ENCODE measurements at places on chromosomes 16 and 17.

DNA sequence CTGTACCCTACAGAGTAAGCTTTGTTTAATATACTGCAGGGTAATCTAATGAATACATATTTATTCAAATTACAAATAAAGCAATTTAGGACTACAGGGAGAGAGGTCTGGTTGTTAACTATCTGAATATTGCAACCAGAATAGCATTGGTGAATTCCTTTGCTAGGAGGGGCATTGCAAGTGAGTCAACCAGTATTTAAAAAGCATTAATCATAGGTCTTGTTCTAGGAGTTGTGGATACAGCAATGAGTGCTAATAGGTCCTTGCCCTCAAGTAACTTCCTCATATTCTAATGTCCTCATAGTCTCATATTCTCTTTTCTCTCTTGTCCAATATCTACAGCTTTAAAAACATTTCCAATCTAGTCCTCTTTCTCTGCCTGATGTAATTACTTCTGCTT, 531.4 kb downstream of the CDH11 start:
- DNase-seq = peak; percentile 16

DNA sequence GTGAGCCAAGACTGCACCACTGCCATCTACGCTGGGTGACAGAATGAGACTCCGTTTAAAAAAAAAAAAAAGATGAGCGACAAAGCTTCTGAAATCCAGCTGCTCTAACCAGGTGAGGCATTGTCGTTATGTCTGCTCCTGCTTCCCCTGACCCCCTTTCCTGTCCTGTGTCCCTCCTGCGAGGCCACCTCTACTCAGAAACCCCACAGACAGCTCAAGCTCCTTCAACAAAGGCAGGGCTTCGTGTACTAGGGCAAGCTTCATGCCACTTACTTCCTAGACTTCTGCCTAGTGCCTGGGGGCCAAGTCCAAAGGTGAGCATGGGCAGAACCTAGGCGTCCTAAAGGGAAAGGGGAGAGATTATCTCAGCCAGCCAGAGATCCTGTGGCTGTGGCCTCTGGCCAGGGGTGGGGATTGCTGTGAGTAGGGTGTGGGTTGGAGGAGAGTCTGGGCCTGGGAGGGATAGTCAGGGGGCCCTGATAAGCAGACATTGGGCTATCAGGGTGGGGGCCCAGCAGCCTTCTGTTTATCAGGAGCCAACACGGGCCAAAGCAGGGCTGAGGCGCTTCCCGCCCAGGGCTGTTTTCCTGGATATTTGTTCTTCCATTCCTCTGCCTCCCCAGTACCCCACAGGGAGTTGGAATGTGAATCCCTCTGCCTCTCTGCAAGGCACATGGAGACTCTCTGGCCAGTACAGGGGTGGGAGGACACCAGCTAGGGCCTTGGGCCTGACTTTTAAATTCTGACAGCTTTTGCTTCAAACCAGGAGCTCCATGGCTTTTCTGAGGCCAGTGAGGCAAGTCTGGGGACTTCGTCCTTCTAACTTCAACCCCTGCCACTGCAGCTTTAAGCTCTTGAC, 10.4 kb downstream of the ERAL1 start:
- DNase-seq = no peak

DNA sequence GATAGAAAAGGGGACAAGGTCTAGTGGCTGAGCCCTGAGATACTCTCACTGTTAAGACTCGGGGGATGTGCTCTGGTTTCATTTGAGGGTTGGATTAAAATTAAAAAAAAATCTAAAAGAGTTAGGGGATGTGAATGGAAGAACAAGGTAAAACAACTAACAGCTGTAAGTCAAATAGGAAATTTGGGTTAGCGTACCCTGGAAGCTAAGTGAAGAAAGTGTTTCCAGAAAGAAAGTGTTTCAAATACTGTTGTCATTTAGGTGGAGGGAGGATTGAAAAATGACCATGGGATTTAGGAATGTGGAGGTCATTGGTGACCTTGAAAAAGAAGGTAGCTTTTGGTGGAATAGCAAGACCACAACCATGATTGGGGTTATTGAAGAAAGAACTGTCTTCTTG, 37.7 kb downstream of the PPM1D start:
- DNase-seq = no peak

GRCh38 chr17:45290269-45290765, 26.5 kb downstream of the MAP3K14 start:
- no peak for DNase-seq

GRCh38 chr16:2337431-2338296, 2.9 kb downstream of the ABCA3 start:
- no peak for DNase-seq

GRCh38 chr17:6525731-6526130, 30.6 kb downstream of the PITPNM3 start:
- no peak for DNase-seq

DNA sequence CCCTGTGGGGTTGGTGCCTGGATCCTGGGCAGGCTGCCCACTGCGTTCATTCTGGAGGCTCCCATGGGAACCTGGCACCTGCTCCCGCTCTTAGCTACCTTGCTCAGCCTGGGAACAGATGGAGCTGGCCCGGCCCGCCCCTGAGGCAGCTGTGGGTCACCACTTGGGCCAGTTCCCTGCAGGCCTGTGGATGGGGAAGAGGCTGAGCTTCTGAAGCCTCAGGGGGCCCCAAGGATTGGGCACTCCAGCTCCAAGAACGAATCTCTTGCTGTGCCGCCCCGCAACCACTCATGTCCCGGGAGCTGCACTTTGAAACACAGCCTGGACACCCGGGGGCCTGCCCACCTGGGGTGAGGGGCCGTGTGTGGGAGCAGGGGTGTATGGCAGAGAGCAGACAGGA, 37.7 kb downstream of the BAHCC1 start:
- DNase-seq = no peak

- DNase-seq = no peak
These were observed 19.1 kb upstream of the DDX52 start for GRCh38 chr17:37662353-37662752.

GRCh38 chr17:78249818-78250806, 18.7 kb downstream of the TMEM235 start:
- no peak for DNase-seq

GRCh38 chr17:17413215-17413792, 63.5 kb upstream of the MED9 start:
- no peak for DNase-seq

DNA sequence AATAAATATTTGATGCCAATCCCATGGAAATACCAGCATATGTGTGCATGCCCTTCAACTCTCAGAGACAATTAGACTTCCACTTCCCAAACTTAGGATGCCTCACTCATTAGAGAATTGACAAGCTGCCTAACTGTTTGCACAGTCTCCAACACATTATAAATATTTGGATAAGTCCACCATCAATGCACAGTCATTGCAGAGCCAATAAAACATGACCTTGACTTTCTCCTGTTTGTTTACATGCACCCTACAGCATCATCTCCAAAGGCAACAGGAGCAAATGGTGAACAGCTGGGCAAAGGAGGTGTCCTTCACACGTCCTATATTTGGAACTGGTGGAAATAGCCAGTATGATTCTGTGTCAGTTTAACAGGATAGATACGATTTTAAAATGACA, 804.4 kb upstream of the RBFOX1 start:
- no peak for DNase-seq

DNA sequence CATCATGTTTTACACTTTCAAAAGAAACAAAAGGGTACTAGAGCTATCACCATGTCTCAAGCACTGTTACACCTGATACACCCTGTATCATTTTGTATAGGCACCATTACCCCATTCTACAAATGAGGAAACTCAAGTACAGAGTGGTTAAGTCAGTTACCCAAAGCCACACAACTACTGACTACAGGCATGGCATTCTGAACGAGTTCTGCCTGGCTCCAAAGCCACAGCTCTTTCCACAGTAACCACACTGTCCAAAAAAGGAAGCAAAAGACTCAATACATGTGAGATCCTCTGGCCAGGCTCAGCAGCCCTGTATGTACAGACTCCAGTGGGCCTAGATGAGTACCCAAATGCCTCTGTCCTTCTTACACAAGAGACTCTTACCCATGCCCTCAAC, 4.7 kb downstream of the DYNC1LI2 start:
- DNase-seq = no peak

- DNase-seq = no peak
These were observed 81.6 kb downstream of the CCDC182 start for GRCh38 chr17:57663326-57664070.

DNA sequence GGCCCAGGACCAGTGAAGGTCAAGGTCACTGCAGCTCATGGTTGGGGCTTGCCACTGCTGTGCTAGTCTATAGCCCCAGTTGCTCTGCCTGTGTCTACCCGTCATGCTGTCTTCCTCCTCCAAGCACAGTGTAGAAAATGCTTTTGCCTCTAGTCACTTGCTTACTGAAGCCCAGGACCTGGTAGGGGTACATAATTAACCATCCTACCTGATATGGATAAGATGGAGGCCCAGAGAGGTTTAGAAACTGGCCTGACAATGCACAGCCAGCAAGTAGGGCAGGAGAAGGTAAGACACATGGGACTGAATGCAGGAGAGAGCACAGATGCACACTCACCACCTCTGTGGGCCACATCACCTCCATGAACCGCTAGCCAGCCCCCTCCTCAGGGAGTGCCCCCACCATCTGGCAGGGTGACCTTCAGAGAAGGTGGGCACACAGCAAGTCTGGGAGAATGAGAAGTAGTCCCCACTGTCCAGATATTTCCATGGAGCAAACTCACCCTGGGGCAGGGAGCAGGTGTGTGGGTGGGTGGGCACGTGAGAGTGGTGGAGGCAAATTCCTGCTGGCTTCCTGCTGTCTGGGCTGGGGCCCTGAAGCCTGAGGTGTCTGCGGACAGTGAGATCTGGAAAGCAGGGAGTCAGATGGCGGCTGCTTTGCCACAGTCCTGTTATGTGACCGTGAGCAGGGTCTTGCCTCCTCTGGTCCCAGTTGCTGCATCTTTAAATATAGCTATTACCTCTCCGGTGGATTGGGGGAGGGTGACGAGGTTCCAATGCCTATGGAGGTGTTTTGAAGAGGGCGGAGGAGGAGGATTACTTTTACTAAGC, 1.0 kb downstream of the CX3CL1 start:
- DNase-seq = no peak

DNA sequence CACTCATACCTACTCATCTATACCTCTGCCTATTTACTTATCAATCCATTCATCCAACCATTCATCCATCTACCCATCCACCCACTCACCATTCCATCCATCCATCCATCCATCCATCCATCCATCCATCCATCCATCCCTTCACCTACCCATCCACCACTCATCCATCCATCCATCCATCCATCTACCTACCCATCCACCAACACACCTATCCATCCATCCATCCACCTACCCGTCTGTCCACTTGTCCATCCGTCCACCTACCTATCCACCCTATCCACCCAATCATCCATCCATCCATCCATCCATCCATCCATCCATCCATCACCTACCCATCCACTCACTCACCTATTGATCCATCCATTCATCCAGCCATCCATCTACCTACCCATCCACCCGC, 235.7 kb downstream of the GSG1L start:
- no peak for DNase-seq

- DNase-seq = peak; percentile 46
These were observed 32.2 kb downstream of the ACTG1 start for GRCh38 chr17:81480140-81481072.

GRCh38 chr17:8857919-8858318, 9.6 kb downstream of the PIK3R6 start:
- DNase-seq = no peak

- no peak for DNase-seq
These were observed 206.2 kb upstream of the SDK2 start for GRCh38 chr17:73850426-73850825.

DNA sequence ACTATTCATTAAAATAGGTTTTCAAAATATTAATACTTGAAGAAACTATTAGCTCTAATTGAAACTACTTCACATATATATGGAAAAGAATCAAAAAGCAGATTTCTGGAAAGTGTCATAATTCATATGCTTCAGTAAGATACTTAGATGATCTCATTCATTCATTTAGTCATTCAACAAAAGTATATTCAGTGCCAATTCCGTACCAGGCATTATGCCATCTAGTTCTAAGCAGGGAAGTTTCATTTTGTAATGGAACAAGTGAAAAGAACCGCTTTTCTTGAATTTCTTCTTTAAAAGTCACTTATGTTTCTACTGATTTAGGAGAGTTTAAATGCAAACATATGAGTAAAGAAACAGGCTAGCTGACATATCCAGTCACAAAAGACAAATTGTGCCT, 118.3 kb upstream of the FAM20A start:
- DNase-seq = no peak

GRCh38 chr17:41982026-41982760, 15.6 kb downstream of the CNP start:
- DNase-seq = no peak

DNA sequence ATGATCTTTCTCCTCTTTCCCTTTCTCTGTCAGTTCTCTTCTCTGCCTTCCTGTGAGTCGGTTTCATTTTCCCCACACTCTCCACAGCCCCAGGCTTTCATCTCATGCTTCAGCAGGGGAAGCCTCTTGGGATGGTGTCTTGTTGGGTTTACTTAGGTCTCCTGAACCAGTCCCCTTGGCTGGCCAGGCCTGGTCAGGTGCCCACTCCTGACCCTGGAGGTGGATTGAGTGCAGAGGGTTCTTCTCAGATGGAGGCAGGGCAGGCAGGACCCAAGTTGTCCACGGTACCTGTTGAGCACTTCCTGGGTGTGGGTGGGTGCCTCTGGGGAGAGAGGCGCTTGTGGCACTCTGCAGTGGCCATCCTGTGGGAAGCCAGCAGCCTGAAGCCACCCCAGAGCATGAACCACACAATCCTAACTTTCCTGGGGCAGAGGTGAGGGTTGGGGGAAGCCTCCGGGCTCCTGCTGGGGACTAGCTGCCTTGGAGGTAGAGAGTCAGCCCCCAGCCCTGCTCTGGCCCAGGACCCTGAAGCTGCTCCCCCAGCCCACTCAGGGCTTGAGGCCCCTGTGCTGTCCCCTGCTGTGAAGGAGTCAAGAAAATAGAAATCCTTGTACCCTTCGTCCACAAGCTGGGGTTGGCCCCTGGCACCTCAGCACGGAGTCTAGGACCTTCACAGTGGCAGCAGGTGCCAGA, 2.0 kb upstream of the RAP1GAP2 start:
- no peak for DNase-seq

DNA sequence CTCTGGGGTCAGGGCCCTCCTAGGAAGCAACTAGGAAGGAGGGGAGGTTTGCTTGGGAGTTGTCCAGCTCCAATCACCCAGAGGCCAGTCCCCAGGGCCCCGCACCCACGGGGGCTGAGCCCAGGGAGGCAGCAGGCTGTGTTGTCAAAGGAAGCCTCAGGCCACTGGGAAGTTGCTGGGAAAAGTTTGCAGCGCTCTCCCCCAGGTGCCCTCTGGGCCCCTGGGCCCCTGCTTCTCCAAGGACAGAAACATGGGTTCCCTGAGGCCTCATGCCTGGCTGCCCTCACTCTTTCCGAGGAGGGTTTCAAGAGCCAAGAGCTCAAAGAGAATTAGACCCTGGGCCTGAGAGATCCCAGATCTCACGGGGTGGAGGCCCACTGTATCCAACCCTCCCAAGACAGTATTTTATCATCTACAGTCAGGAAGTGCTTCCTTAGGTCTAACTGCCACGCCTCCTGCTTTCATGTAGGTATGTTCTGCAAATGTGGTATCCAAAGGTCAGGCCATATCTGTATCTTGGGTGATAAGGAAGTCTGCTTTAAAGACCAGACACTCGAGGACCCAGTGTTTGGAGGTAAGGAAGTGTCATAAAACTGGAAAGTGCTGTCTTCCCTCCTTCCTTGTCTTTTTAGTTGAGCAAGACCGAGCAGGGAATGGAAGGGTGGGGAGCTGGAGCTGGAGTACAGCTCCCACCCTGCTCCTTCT, 44.2 kb upstream of the ZNF423 start:
- DNase-seq = no peak

GRCh38 chr17:13200671-13201070, 182.8 kb upstream of the ELAC2 start:
- DNase-seq = no peak

Data from GM04503 (cell line).